Type B pancreatic cell (in vitro differentiated cells): ENCODE measurements at places on chromosomes 1 and 21. TPM values are rescaled to one million over a fixed set of nuclear protein-coding genes. Genes with fewer than 3 reads are reported as not detected.

SLC30A10 gene
- 2.2 and 3.1 TPM in 2 replicates for total RNA-seq

- H3K27me3 ChIP-seq: peaks cover 3% of the 10 kb centered on the region
- peaks cover 36% of the 10 kb centered on the region for H3K36me3 ChIP-seq
- peak overlapping the region; percentile 88 for H3K4me3 ChIP-seq
- peak overlapping the region; percentile 100 for H3K27ac ChIP-seq
- peak; percentile 83 for DNase-seq
- H3K4me1 ChIP-seq: peaks cover 37% of the 10 kb centered on the region
Observed at GRCh38 chr1:202007805-202008489, 2.4 kb upstream of the ELF3 start.

- H3K27ac ChIP-seq: peak overlapping the region; percentile 1
- no peak overlapping the region for H3K4me3 ChIP-seq
- DNase-seq: no peak
- H3K36me3 ChIP-seq: peaks cover 8% of the 10 kb centered on the region
Observed at GRCh38 chr1:202501281-202501680, 152.8 kb downstream of the PPP1R12B start.

GRCh38 chr1:98327220-98327861 is 334.2 kb upstream of the SNX7 start:
- no peaks in the 10 kb centered on the region for H3K27me3 ChIP-seq
- peaks cover 11% of the 10 kb centered on the region for H3K4me1 ChIP-seq
- no peak for DNase-seq
- H3K27ac ChIP-seq: no peak overlapping the region
- no peak overlapping the region for H3K4me3 ChIP-seq
- no peaks in the 10 kb centered on the region for H3K36me3 ChIP-seq

DNA sequence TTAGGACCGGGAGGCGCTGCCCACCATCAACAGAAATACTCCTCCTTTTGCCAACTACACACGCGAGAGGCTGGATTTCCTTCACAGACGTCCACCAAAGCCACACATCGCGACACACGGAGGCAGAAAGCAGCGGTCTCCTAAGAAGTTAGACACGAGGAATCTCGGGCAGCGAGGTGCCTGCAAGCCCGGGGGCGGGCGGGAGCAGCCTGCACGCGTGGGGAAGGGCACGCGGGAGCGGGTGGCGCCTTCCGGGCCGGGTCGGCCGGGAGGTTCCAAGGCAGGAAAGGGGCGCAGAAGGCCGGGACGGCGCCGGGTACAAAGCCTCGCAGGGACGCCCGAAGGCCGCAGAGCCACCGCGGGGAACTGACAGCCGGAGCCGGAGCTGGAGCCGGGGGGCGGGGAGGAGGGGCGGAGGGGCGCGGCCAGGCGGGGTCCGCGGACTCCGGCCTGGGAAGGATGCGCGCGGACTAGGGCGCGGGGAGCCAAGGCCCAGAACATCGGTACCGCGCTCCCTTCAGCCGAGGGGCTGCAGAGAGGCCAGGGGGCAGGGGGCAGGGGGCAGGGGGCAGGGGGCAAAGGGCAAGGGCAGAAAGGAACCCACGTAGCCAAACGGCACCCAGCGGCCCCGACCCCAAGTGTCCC is 722 bp downstream of the NPHP4 start:
- H3K27me3 ChIP-seq: peaks cover 17% of the 10 kb centered on the region
- no peak for DNase-seq
- peaks cover 16% of the 10 kb centered on the region for H3K4me1 ChIP-seq
- no peaks in the 10 kb centered on the region for H3K36me3 ChIP-seq
- peak overlapping the region; percentile 81 for H3K27ac ChIP-seq

DNA sequence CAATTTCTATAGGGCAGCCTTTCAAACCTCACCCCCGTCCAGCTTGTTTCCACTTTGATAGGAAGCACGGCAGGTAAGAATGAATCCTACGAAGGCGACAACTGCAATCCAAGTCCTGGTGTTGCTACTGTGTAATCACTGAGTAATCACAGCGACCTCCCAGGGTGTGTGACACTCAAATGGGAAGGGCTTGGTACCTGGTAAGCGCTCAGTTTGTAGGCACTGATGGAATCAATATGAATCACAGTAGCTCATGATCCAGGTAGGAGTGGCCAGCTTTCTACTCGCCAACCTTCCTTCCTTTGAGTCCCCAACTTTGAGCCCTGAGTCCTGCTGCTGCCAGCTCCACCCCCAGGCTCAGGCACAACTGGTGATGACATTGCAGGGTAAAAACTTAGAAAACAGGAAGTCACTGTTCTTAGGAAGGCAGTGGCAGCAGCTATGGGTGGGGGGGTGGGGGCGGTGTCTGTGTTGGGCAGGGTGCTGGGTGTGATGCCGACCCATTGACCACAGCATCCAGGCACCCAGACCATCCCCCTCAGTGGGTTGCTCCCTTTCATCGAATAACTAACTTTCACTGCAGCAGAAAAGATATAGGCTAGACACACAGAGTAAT is 70.7 kb downstream of the CD247 start:
- H3K4me3 ChIP-seq: no peak overlapping the region
- H3K4me1 ChIP-seq: no peaks in the 10 kb centered on the region
- H3K36me3 ChIP-seq: no peaks in the 10 kb centered on the region

- H3K4me3 ChIP-seq: peak overlapping the region; percentile 98
- H3K36me3 ChIP-seq: no peaks in the 10 kb centered on the region
Observed at GRCh38 chr1:179883040-179883744, 1.1 kb downstream of the TOR1AIP1 start.
